A549 treated with ZK216348 at 1 μM for 4 hours (cell line): ENCODE measurements at places on chromosomes 4 and X. TPM values are rescaled to one million over a fixed set of nuclear protein-coding genes. Genes with fewer than 3 reads are reported as not detected.

The RNF113A gene
- 28.7 to 34.0 TPM (median 30.2 TPM) in 5 replicates for total RNA-seq

The PLP1 gene
- not detected in 5 replicates for total RNA-seq

The TMSB15C gene
- total RNA-seq, result 0.09 to 0.24 TPM (median 0.12 TPM) in 4 of 5 replicates, not detected in the other

The MORF4L2 gene
- 473 to 1,143 TPM (median 493 TPM) in 5 replicates for total RNA-seq

The IL15 gene
- 5.9 to 16.3 TPM (median 14.6 TPM) in 5 replicates for total RNA-seq

The BST1 gene
- total RNA-seq, result 16.7 to 22.6 TPM (median 18.2 TPM) in 5 replicates

The P2RY4 gene
- total RNA-seq, result not detected in 5 replicates

The CCNB3 gene
- 0.31 to 2.1 TPM (median 0.82 TPM) in 5 replicates for total RNA-seq

The PNMA3 gene
- total RNA-seq, result 0.07 to 0.31 TPM (median 0.20 TPM) in 5 replicates
